ENCODE measurements at places on chromosomes 1 and 21.
A peak's percentile ranks its signal among the peaks of the same experiment; 100 is the strongest.

DNA sequence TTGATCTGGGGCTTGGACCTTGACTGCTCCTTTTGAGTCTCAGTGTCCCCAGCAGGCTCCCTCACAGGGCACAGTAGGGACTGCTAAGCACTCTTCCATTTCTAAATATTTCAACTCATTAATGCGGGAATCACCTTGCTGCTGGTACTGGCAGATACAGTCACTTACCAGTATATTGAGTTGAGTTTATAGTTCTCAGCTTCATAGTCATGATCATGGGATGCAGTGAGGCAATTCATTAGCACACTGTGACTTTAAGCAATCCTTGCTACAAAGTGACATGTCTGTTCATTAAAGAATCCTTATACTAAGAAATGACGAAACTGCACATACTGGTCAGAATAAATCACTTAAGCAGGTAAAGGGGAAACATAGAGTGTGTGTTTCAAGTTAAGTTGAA lies 240.8 kb downstream of the SPATA17 start:
- DNase-seq = no peak

- DNase-seq = no peak
Measured at GRCh38 chr21:45910548-45911221, 70.9 kb upstream of the COL6A1 start.

DNA sequence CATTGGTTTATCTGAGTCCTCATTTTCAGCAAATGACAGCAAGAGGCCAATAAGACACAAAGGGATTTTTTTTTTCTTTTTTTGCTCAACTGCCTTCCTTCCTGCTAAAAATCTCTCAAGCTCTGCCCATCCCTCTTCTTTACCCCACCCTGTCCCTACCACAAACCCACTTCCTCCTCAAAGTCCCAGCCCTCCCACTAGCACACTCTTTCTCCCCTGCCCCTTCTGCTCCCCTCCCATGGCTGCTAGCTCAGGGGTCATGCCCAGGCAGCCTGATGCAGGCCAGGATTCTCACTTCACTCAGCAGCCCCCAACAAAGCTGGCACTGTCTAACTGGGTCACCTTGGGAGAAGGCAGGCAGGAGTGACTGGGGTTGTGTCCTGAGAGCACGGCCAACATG lies 28.8 kb upstream of the PPP2R5A start:
- DNase-seq = peak; percentile 64

- DNase-seq = no peak
Measured at GRCh38 chr1:22212400-22213233, 69.7 kb upstream of the WNT4 start.

GRCh38 chr1:151545542-151545941 lies 5.4 kb downstream of the TUFT1 start:
- DNase-seq = no peak

DNA sequence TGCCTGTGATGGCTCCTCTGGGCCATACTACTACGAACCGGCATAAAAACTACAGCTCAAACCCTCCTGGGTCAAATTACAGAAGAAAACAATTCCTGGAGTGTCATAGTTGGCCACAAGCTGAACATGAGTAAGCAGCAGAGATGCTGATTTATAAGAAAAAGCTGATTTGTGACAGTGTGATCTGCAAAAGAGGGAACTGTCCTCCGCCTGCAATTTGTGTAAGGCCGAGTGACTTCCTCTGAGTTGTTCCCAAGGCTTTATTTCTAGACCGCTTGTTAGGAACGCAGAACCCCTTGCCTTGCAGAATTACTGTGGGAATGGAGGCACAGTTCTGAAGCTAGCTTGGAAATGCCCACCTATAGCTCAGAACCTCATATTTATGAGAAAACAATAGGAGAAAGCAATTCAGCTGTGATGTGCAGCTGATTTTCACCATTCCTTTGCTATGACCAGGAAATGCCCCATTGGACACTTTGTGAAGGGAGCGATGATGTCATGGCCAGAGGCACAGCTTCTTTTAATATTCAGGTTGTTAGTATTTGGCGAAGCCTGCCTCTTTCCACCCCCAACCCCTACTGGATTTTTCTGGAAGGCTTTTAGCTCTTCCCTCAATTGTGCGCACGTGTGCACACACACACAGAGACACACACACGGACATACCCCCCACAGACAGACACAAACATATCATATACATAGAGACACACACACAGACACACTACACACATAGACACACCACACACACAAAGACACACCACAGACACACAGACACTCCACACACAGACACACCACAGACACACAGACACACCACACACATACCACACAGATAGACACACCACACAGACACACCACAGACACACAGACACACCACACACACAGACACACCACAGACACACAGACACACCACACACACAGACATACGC lies 47.6 kb downstream of the IER5 start:
- DNase-seq = no peak

DNA sequence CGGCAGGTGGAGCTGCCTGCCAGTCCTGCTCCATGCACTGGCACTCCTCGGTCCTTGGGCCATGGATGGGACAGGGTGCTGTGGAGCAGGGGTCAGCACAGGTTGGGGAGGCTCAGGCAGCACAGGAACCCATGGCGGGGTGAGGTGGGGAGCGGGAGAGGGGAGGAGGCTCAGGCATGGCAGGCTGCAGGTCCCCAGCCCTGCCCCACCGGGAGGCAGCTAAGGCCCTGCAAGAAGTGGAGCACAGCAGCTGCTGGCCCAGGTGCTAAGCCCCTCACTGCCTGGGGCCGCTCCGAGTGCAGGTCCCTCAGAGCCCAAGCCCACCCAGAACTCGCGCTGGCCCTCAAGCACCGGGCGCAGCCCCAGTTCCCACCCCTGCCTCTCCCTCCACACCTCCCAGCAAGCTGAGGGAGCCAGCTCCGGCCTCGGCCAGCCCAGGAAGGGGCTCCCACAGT lies 691 bp upstream of the GBP5 start:
- no peak for DNase-seq

GRCh38 chr1:206589206-206589605 lies 23.1 kb downstream of the EIF2D start:
- no peak for DNase-seq

- no peak for DNase-seq
Measured at GRCh38 chr1:80607064-80607463, 1193.7 kb upstream of the ADGRL2 start.

- DNase-seq = no peak
Measured at GRCh38 chr1:16300436-16300835, 51.8 kb downstream of the FBXO42 start.

- no peak for DNase-seq
Measured at GRCh38 chr1:87399264-87399663, 70.6 kb downstream of the LMO4 start.

DNA sequence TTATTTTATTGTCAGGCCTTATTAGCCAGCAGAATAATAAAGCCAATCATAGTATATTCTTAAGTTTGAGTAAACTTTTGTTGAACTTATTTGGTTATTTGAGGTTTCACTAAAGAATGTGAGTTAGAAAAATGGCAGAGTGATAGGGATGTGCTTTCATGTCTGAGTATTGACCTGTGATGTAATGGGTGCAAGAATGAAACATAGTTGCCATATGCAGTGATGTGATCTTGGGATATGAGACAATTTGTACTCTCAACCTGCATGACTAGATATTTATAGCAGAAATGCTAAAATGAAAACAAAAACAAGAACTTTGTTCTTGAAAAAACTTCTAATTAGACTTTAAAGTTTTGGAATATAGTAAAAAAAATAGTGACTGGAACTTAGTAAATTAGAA lies 97.9 kb downstream of the DISP1 start:
- no peak for DNase-seq

DNA sequence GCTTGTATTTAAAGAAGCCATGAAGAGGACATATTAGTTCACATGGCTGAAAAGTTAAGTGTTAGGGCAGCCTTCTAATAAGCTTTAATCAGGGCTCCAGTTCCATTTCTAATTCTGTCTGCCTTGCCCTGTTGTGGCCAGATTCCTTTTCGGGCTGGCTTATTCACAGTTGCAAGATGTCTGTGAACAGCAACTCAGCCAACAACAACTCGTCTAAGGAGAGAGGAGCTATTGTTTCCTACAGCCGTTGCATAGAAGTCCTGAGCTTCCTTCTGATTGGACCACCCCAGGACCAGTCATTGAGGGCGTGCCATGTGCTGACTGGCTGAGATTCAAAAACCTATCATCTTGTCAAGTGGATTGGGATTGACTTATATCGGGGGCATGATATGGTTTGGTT lies 18.6 kb upstream of the COQ8A start:
- DNase-seq = no peak

DNA sequence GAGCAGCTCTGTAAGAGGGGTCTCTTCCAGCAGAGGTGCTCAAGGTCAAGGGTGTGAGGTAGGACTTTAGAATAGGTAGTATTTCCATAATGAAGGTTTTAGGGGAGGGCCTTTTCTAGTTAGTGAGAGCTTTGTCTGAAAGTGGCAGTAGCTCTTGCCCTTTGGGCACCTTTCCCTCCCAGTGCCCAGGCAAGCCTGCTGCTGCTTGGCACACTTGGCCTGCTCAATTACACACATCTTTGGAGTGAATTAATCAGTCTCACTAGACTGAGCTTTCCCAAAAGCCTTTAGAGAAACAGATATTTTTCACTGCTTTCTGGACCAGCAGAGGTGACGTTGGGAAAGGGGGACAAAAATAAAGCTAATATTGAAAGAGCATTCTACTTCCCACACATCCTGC lies 48.0 kb downstream of the MAB21L3 start:
- no peak for DNase-seq

GRCh38 chr1:8663915-8664329 lies 153.5 kb downstream of the RERE start:
- DNase-seq = peak; percentile 15

DNA sequence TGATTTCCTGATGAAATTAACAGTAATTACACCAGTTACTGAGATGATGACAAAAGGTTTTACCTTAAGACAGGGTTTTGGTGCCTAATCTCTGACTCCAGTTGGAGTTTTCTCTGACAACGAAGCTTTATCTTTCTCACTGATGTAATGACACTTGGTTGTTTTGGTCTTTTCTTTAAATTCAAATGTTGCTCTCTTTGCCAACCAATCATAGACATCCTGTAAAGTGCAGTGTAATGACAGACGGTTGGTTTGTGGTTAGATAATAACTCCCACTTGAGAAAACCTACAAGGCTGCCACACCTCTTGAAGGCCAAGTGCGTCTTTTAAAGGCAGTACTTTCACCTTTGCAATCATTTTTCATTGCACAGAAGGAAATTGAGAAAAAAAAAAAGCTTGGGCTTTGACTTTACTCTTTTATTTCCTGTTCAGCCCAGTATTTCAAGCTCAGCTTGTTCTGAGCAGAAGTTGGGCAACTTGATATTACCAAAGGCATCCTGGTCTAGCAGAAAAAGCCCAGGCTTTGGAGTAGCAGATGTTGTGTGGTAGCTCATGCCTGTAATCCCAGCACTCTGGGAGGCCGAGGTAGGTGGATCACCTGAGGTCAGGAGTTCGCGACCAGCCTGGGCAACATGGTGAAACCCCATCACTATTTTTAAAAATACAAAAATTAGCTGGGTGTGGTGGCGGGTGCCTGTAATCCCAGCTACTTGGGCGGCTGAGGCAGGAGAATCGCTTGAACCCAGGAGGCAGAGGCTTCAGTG lies 14.9 kb downstream of the PDIK1L start:
- DNase-seq = peak; percentile 94

- no peak for DNase-seq
Measured at GRCh38 chr21:34072145-34073031, 990 bp upstream of the MRPS6 start.

GRCh38 chr1:24594328-24594598 lies 38.4 kb downstream of the NCMAP start:
- no peak for DNase-seq

DNA sequence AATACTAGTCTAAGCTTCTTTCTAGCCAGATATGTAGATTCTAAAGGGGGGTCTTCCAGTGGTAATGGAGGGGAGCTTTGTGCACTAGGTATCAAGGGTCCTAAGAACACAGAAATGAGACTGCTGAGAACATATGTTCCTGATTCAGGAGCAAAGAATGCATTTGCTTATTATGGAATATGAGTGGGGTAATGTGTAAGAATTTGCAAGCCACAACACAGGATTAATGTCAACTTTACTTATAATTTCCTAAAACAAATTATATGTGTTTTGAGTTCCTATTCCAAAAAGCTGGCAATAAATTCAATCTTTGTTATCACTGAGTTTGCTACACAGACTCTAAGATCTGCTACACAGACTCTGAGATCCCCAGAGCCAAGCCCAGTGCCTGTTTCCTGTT lies 357.0 kb upstream of the PTBP2 start:
- DNase-seq = no peak

DNA sequence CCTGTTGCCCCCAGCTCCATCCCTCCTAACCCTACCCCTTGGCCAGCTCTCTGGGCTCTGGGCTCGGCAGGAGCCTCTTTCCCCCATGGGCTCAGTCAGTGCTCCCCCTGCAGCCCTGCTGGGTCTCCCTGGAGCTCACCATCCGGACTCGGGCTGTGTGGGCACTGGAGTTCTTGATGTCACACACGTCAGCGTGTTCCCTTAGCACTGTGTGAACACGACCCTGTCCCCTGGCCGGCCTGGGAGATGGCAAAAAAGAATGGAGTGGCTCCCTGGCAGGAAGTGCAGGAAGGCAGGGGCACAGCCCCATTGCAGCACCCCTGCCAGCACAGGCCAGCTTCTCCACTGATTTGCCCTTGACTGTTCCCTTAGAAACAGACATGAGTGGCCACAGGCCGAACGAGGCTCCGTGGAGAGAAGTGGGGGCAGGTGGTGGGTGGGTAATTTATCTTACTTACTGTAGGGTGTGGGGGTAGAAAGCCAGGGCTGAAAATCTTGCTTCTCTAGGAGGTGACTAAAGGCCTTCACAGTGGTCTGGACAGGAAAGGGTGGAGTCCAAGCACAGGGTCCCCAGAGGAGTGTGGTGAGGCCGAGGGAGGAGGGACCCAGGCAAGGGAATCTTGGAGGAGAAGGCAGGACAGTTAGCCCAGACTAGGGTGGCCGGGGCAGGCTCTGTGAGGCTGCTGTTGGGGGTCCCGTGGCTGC lies 381.7 kb upstream of the VAMP3 start:
- no peak for DNase-seq

GRCh38 chr21:42233067-42233961 lies 14.4 kb downstream of the ABCG1 start:
- peak; percentile 90 for DNase-seq

GRCh38 chr1:65812065-65812464 lies 19.4 kb downstream of the PDE4B start:
- no peak for DNase-seq

GRCh38 chr1:51534447-51534846 lies 15.4 kb upstream of the EPS15 start:
- no peak for DNase-seq

DNA sequence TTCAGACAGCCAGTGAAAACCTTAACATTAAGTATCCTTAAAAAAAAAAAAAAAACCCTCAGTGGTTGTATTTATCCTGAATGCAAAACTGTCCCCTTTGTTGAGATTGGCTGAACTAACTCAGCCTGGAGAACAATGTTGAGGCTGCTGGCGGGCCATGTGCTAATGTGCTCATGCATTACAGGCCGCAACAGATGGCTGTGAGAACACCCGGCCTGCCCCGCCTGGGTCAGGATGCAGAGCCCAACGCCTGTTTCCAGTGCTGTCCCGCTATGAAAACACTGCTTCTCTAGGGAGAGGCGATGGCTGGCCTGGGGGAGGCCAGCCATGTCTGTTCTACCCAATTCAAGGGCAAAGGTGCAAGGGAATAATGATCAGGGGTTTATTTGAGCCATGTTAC lies 13.8 kb downstream of the OLIG2 start:
- no peak for DNase-seq

GRCh38 chr1:159266832-159267231 lies 35.3 kb upstream of the FCER1A start:
- no peak for DNase-seq

GRCh38 chr1:227006226-227006796 lies 66.2 kb downstream of the COQ8A start:
- no peak for DNase-seq

Data from naive thymus-derived CD4-positive, alpha-beta T cell (primary cell).